BJ (cell line): ENCODE measurements at places on chromosomes 13 and 19.

GRCh38 chr13:110015253-110015652, 228.9 kb upstream of the IRS2 start:
- no peak for DNase-seq

DNA sequence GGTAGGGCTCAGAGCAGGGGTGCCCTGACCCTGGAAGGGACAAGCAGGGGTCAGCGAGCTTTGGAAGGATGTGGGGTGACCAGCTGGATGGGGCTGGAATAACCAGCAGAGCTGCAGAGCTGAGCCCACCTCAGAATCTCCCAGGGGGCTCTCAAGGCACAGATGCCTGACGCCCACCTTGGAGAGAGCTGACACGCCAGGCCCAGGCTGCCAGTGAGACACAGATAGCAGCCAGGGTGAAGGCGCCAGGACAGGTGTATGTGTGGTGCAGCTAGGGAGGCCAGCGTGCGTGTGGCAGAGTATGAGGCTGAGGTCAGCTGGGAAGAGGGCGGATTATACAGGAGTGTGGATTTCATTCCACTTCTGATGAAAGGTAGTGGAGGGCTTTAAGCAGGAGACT, 8.9 kb downstream of the AP1M1 start:
- no peak for DNase-seq

GRCh38 chr13:110471833-110472162, 89.7 kb downstream of the RAB20 start:
- no peak for DNase-seq

GRCh38 chr19:15251749-15252397, 19.6 kb upstream of the EPHX3 start:
- DNase-seq: peak; percentile 75

DNA sequence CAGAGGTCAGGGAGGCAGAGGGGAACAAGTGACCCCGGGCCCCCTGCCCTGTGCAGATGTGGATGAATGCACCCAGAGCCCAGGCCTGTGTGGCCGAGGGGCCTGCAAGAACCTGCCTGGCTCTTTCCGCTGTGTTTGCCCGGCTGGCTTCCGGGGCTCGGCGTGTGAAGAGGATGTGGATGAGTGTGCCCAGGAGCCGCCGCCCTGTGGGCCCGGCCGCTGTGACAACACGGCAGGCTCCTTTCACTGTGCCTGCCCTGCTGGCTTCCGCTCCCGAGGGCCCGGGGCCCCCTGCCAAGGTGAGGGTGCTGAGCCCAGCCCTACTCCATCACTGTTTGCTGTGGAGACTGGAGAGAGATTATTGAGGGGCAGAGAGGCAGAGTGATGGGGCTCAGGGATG, 9.9 kb downstream of the LTBP4 start:
- no peak for DNase-seq

GRCh38 chr19:17490411-17490810, 20.1 kb downstream of the SLC27A1 start:
- DNase-seq: no peak

DNA sequence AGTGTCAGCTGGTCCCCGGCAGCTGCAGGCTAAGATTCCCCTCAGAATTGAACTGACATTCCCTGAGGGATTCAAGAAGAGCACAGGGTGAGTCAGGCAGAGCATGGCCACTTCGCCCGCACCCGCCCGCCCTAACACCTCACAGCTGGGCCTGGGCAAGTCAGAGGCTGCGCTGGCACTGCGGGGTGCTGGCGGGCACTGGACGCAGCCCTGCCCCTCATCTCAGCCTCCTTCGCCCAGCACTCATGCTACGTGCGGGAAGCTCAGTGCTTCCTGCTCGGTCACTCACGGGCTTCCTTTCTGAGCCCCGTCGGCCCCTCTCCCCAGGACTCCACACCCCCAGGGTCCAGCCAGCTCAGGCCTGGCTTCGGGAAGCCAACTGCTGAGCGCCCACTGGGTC, 56.9 kb downstream of the MLLT1 start:
- no peak for DNase-seq

DNA sequence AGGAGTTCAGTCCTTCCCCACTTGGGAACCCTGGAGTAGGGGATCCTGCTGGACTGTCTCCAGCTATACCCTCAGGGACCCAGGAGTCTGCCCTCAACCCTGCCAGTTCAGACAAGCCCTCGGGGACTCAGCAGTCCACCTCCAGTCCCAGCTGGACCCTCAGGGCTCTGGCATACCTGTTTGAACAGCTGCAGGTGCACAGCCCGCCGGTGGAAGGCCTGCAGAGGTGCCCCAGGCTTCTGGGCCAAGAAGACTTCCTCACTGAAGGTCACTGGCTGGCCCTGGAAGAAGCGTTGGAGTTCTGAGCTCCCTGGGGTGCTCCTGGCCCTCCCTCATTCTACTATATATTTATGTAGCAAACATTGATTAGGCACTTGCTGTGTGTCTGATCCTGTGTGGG, 8.6 kb downstream of the CRB3 start:
- DNase-seq: no peak

DNA sequence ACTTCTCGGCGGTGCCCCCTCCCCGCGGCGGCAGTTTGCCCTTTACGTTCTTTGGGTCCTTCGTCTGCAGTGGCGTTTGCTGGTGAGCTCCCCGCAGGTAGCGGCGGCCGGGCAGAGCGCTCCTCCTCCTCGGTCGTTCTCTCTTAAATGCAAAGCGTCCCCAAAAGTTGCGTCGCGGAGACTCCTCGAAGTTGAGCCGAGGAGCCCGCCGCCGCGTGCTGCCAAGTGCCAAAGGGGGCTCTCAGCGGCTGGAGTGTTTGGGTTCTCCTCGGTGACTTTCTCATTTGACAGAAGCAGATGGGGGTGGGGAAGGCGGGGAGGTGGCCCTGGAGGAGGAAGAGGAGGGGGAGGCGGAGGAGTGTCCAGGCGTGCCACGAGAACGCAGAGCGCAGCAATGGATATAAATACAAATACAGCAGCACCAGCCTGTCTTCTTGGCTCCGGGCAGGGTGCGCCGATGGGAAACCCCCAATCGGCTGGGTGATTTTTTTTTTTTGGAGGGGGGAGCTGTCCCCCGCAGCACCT, at the start of gene SOX21:
Gene SOX21 (minus strand): TSS at position 259 of the 525 bp plus-strand sequence. CDS start 496 bp downstream, outside the sequence.
- DNase-seq: no peak

DNA sequence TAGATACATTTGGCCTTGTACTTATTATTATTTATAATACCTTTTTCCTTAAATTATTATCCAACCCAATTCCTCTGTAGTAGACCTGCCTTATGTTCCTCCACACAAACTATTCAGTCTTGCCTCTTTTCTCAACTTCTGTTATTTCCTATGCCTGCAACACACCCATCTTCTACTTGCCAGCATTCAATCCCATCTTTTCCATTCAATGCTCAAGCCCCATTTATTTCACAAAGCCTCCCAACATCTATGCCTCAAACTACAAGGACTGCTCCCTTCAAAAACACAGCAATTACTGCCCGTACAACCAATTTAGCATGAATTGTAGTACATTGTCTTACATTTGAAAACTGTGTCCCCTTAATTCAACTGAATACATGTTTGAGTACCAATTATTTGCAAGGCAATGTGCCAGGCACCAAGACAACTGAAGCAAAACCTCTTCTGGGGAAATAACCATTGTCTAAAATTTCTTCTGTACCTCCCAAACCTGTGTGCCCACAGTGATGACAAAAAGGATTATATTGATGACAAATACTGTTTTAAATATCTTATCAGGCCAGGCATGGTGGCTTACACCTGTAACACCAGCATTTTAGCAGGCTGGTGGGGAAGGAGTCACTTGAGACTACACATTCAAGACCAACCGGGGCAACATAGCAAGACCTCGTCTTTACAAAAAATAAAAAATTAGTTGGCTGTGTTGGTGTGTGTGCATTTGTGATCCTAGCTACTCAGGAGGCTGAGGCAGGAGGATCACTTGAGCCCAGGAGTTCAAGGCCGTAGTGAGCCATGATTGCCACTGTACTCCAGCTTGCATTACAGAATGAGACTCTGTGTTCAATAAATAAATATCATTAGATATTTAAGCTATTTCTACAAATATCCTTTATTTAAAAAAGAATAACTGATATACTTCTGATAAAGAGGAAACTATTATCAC, 35.1 kb downstream of the ELF1 start:
- no peak for DNase-seq

DNA sequence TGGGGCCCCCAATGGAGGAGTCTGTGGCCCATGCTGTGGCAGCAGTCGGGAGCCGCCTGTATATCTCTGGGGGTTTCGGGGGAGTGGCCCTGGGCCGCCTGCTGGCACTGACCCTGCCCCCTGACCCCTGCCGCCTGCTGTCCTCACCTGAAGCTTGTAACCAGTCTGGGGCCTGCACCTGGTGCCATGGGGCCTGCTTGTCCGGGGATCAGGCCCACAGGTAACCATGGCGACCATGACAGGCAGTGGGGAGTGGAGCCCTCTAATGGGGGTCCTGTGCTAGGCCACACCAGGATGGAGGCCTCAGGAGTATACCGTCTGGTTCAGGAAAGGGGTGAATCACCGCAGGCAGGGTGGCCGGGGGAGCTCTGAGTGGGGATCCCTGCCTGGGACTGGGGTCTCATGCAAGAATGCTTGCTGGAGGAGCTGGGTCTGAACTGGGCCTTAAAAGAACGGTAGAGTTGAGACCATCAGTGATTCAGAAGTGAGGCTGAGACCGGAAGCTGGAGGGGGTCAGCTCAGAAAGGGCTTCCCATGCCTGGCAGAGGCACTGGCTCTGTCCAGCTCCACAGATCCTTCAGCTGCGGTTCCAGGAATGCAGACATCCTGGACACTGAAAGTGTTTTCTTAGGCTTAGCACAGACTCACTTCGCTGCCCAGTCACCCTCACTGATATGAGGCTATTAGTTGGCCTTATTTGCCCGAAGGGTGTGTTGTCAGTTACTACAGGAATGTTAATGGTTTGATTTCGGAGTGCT, 29.1 kb downstream of the CNFN start:
- DNase-seq: no peak

DNA sequence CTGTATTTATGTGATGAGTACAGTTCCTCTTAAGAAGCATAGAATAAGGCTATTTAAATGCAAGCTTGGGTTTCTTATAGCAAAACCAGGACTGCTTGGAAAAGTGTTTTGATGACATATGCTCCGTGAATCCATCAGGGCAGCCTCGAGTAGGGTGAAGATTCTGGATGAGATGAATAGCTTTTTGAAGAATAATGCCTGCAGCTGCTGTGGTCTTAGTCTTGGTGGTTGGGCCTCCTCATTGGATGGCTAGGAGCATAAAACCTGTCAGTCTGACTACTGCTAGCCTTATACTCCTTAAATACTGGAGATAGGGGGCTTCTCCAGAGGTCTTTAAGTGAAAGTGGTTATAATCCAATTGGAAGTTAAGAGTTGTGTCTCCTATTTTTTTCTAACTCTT, 704.3 kb downstream of the FGF9 start:
- no peak for DNase-seq

DNA sequence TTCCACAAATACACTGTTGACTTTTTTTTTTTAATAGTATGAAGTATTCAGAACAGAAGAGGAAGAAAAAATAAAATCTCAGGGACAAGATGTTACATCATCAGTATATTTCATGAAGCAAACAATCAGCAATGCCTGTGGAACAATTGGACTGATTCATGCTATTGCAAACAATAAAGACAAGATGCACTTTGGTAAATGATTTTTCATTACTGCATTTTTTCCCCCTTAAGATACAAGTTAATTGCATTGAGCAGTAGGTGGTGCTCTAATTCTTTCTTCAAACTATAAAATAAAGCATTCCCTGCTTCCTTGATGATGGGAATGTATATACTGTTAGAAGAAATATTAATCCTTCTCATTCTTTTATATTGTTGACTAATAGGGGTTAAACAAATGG, 17.1 kb downstream of the UCHL3 start:
- DNase-seq: peak; percentile 17

GRCh38 chr19:45418802-45419201, 4.9 kb downstream of the ERCC1 start:
- DNase-seq: no peak

DNA sequence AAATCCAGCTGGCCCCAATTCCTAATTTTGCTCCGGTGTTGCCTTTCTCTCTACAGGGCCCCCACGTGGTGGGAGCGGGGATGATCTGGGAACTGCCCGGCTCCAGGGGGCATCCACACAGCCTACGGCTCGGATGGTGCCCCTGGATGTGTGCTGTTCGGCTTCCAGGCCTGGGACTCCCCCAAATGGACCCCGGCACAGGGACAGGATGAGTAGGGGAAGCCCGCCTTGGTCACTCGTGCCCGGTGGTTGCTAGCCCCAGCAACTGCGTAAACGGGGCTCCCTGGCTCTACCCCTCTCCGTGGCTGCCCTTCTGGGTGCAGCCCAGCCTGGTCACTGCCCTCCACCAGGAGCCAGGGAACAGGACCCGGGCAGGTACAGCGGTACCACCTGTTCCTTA, 111.5 kb downstream of the TEX26 start:
- no peak for DNase-seq

- DNase-seq: no peak
Measured at GRCh38 chr19:57708641-57709361, at the start of gene ZNF154. TSS of gene ZNF154 (minus strand) at chr19:57709204. CDS start at chr19:57708971, 233 bp downstream.

DNA sequence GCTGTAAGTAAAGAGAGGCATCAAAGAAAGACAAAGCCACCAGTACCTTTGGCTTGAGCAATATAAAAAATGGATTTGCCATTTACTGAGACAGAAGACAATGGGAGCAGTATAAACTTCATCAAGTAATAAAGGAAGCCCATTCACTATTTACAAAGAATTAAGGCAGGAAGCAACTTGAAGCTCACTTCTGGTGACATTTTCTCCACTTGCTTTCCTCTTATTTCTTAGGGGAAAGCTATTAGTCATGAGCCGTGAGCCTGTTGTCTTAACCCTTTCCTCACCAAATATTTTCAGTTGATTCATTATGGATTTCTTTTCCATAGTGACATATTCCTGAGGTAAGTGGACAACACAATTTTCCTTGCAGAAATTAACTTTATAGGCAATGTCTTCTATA, 156.8 kb downstream of the DNAJC3 start:
- DNase-seq: no peak

GRCh38 chr19:49875857-49876421, 1.2 kb downstream of the AKT1S1 start:
- DNase-seq: no peak

GRCh38 chr19:7877249-7877836, 3.2 kb upstream of the PRR36 start:
- no peak for DNase-seq

- DNase-seq: no peak
Measured at GRCh38 chr13:28582225-28582891, 76.6 kb upstream of the POMP start.
